ENCODE measurements at places on chromosomes 2 and 18. TPM values are rescaled to one million over a fixed set of nuclear protein-coding genes. Genes with fewer than 3 reads are reported as not detected.

Gene AKAIN1
- total RNA-seq = not detected

Gene DTNA
- total RNA-seq = 11.5 TPM

Gene NCKAP5
- 1.8 TPM for total RNA-seq

Gene FN1
- 18,025 TPM for total RNA-seq

Gene RESP18
- not detected for total RNA-seq

Gene CD28
- total RNA-seq = not detected

Gene FOXI3
- not detected for total RNA-seq

Gene TRIM54
- not detected for total RNA-seq

Gene POTEJ
- not detected for total RNA-seq

Gene DES
- total RNA-seq = 1.2 TPM

Gene TMEM247
- total RNA-seq = not detected

Gene PLB1
- 0.36 TPM for total RNA-seq

Gene DDX18
- 44.2 TPM for total RNA-seq

Gene MAP3K19
- not detected for total RNA-seq

Gene TBR1
- total RNA-seq = not detected

Gene MC5R
- total RNA-seq = 0.36 TPM

Gene CPO
- total RNA-seq = not detected

Gene RAPGEF4
- total RNA-seq = 0.59 TPM
